ENCODE measurements at places on chromosomes 4 and X.
A peak's percentile ranks its signal among the peaks of the same experiment; 100 is the strongest.

DNA sequence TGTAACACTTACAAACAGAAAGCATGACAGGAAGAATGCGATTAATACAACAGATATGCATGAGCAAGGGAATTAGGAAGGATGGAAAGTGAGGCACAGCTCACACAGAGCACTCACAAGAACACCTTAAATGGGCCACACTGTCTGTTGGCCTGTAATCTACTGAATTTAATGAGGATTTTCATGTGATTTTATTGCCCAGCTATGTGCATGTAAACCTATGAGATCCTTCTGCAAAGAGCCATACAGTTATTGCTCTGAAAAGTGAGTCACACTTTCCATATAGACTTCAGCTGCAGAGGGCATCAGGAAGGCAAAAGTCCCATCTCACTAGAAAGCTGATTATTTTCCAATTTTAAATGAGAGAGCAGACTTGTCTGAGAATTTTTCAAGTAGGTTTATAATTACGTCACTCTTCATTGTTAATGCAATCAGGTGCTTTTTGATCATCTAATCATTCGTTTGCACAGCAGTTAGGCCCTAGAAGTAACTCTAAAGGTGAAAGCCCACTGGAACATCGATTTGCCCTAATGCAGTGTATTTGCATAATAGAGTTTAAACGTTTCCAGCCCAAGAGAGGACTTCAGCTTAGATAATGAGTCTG, 832.7 kb upstream of the INTU start:
- no peak for DNase-seq

DNA sequence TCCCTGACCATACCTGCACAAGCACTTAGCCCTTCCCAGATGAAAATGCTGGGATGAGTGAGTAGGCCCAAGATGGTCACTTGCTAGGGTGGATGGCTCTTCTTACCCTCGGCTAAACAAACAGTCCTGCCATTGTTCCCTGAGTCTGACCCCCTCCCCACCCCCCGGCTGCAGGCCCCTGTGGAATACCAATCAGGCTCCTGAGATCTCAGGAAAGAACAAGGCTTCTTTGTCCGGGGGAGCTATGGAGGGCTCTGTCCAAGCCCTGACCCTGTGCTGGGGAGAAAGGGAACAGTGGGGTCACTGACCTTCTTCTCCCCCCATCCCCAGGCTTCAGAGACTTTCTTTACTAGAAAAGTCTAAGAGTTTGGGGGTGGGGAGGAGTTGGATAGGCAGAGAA, 6.0 kb downstream of the PLP1 start:
- DNase-seq, result no peak

- no peak for DNase-seq
Observed at GRCh38 chr4:165522050-165522449, 143.2 kb downstream of the CPE start.

GRCh38 chr4:40555176-40555900, 74.3 kb downstream of the RBM47 start:
- DNase-seq, result no peak

DNA sequence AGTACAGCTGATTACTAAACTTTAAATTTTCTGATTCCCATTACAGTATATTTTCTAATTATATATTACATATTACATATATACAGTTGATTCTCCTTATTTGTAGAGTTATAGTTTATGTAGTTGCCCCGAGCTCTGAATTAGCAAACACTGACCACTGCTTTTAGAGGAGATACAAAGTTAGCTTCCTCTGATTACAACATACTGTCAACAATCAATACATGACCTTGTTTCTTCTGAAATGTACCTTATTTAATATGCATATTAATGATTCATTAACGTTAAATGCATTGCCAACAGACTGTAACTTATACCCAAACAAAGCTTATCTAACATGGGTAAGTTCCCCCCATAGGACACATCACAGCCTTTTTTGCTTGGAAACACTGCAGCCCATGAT, 81.5 kb downstream of the ATP10D start:
- DNase-seq, result no peak

- no peak for DNase-seq
Observed at GRCh38 chr4:19241895-19242294, 1009.8 kb upstream of the SLIT2 start.

GRCh38 chrX:49876750-49877149, 2.5 kb upstream of the USP27X start:
- no peak for DNase-seq

- DNase-seq, result no peak
Observed at GRCh38 chrX:14398725-14399124, 130.6 kb upstream of the GLRA2 start.

DNA sequence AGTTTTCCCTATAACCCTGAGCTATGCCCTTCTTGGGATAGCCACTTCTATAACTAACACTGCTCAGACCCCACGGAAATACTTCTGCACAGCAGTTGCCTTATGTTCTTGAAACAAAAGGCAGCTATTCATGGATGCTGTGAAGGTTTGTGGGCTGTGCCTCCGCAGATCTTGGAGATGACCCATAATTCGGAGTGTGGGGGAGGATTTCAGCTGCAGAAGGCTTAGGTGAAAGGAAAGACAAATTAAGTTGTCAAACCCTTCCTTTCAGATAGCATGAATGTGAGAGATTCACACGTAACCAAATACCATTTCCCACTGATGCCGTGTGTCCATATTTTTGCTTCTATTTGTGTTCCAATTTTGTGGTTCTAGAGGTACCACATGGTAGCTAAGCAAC, 38.1 kb upstream of the NYX start:
- DNase-seq, result no peak

DNA sequence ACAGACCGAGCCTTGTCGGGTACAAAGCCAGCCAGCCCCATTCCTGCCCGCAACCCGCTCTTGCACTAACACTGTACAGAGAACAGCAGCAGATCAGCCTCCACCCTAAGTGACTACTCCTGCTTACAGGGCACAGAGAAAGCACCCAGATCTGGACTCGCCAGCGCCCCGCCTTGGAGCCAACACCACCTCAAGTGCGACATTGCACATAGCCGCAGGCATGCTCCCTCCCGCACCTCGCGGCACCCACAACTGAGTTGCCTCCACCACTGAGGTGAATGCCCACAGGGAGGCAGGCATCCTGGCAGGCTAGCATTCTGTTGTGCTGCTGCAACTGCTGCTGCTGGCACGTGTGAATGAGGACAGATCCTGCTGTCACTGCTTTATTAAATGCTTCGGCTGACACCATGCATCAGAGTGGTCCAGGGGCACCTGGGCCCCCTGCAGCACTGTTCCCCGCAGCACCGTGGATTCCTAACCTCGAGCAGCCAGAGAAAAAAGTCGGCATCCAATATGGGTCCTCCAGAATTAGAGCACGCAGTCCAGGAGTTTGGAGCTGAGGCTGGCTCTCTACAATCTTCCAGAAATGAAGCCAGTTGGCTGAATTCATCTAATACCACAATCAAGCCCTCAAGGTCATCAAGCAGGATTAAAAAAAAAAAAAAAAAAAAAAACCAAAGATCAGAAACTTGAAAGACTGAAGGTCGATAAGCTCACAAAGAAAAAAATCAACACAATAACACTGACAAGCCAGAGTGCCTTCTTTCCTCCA, 352.9 kb downstream of the GASK1B start:
- no peak for DNase-seq

DNA sequence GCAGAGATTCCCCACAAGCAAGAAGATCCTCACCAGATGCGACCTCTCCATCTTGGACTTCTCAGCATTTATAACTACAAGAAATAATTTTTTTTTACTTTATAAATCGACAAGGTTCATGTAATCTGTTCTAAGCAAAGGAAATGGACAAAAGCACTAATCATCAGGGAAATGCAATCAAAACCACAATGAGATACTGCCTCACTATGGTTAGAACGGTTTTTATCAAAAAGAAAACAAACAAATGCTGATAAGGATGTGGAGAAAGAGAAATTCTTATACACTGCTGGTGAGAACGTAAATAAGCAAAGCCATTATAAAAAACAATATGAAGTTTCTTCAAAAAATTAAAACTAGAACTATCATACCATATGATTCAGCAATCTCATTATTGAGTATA, 1382.6 kb downstream of the ARAP2 start:
- no peak for DNase-seq

- no peak for DNase-seq
Observed at GRCh38 chr4:89434364-89434988, 126.9 kb upstream of the GPRIN3 start.

DNA sequence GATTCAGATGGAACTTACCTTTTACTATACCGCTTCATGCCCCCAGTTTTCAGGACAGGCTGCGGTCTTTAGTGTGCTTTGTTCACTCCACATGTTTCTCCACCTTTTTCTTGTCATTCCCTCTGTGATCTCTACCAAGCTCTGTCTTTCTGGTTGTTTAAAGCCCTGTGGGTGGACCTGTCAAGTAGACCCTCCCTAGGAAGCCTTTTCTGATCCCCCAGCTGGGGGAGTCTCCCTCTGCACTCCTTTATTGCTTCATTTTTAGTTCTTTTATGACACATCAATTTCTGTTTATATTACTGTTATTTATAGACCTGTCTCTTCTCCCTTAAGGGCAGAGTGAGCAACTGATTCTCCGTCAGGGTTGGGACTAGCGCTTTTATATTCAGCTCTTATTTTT, 150.2 kb downstream of the C4orf33 start:
- DNase-seq, result no peak

DNA sequence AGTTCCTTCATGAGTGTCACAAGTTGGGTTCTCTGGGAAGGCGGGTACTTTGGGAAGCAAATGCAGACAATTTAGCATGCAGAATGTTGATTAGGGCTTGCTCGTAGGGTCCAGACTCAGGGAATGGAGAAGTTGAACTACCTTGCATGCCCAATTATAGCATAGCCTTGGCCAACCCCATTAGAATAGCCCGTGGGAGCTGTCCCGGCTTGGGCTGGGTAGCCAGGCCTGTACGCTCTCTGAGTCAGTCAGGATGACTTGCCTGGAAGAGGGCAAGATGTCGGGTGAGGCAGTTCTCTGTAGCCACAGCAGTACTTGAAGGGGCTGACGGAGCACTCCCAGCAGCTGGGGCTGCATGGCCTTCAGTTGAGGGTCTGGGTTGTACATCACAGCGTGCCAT, 19.5 kb downstream of the KIAA0232 start:
- no peak for DNase-seq

DNA sequence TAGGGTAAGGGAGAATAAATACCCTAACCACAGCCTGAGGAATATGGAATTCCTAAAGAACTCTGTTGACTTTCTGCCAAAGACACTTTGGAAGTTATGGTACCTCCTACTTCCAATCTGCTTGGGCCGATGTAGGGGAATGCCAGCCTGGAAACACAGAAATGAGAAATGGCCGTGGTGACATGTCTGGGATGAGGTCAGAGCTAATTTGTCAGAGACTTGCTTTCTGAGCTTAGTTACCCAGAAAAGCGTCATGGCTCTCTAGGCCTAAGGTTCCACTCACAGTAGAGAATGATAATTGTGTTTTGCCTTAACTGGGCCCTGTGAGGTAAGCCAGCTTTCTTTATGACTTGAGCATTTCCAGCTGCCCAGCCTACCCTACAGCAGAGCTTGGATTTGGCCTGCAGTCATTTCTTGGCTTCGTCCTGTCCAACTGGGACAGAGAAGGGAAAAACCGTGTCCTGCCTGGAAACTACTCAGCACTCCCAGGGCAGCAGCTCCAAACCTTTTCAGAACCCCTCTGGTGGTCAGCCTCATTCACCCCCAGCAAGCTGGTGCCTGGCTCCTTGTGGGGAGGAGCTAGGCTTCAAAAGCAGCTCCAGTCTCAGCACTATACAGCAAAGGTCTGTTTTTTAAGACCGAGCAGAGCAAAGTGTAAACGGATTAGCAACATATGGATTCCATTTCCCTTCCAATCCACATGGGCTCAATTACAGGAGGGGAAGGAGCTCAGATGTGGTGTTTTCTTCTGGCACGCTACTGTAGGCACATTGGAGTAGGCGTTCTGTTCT, 92.3 kb downstream of the RLIM start:
- DNase-seq, result no peak

DNA sequence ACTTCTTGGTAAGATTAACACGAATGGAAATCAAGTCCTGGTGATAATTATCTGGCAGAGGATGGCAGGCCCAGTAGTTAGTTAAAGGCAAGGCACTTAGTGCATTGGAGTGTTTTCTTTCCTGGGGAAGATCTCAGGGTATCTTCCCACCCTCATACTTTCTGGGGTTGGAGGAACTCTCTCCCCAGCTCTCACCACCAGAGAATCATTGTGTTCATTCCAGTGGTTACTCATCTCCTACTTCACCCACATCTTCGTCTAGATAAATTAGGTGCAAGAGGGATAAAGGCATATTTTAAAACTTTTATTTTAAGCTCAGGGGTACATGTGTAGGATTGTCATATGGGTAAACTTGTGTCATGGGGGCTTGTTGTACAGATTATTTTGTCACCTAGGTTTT, 67.5 kb upstream of the SH3RF1 start:
- DNase-seq, result no peak

DNA sequence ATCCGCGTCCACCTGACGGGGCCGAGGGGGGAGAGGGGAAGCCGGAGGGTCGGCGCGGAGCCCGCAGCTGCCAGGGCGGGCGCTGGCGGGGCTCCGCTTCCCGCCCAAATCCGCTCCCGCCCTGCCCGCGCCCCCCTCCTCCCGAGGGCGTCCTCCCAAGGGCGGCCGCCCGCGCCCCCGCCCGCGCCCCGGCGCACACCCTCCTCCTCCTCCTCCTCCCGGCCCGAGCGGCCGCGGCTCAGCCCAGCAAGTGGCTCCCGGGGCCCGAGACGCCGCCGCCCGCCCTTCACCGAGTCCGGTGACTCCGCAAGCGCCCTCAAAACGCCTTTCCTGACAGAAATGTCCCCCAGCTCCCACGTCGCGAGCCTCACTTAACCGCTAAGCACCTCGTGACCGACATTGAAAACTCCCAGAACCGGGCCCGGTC, 487 bp downstream of the HMGB2 start:
- DNase-seq, result peak; percentile 37

DNA sequence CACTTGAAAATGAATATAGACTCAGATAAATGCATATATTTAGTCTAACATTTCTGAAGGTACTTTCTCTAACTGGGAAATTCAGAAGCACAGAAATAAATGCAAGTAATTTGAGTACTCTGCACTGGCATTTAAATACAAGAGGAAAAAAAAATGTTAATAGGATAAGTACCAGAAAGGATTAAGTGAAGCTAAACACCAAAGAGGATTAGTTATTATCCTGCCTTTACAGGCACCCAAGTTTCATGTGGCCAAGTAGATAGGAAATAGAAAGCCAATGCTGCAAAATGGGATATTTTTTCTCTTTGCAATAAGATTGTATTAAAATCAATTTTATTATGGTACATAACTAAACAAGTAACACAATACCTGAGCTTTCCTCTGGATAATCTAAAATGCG, 762.5 kb downstream of the PCDH7 start:
- DNase-seq, result no peak

DNA sequence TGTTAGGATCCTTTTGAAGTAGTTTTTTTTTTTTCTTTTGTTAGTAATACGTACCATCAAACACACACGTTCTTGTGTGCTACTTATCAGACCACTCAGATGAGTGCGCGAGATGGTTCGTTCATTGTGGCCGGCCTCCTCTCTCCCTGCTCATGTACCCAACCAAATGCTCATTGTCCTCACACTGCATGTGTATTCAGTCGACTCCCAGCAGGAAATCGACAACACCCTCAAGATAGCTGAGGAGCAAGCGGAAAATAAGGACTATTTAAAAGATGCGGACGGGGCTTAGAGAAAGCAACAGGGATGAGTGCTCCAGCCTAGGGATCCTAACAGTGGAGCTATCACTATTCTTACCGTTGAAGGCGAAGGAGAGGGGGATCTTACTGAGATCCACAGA, 72.9 kb upstream of the GUCY1A1 start:
- DNase-seq, result no peak

Measured in stimulated activated CD4-positive, alpha-beta T cell treated with anti-CD3 and anti-CD28 coated beads, Interleukin-1b, Interleukin-23, amount 100 ng/mL, for 48 hours (primary cell).